Left ventricle myocardium superior (tissue), 1 donor: ENCODE measurements at places on chromosomes 1 and 21.

GRCh38 chr1:235429143-235429542, 61.9 kb downstream of the TBCE start:
- no peak for DNase-seq

GRCh38 chr1:68217618-68218017, 14.7 kb downstream of the WLS start:
- DNase-seq: no peak

GRCh38 chr1:154441241-154441888, 36.2 kb downstream of the IL6R start:
- DNase-seq: no peak

- DNase-seq: peak; percentile 46
Observed at GRCh38 chr1:29469457-29469856, 233.1 kb downstream of the PTPRU start.
